ENCODE measurements at places on chromosomes 6 and 20. TPM values are rescaled to one million over a fixed set of nuclear protein-coding genes. Genes with fewer than 3 reads are reported as not detected.

TP53TG5 gene
- not detected for total RNA-seq

SH3BGRL2 gene
- total RNA-seq: 0.64 TPM

FAM83C gene
- total RNA-seq: not detected

BTN2A1 gene
- total RNA-seq: 26.4 TPM

GRCh38 chr6:90537723-90538258, 49.1 kb downstream of the MAP3K7 start:
- H3K4me1 ChIP-seq: no peaks in the 10 kb centered on the region
- no peak overlapping the region for H3K4me3 ChIP-seq
- DNase-seq: no peak
